ENCODE measurements at places on chromosomes 13 and 19. TPM values are rescaled to one million over a fixed set of nuclear protein-coding genes. Genes with fewer than 3 reads are reported as not detected.

GRCh38 chr19:6767081-6767356, 216 bp downstream of the SH2D3A start:
- peak; percentile 36 for DNase-seq
- peak overlapping the region; percentile 94 for H3K27ac ChIP-seq
- no peaks in the 10 kb centered on the region for H3K27me3 ChIP-seq
- H3K4me1 ChIP-seq = peaks cover 5% of the 10 kb centered on the region
- H3K36me3 ChIP-seq = no peaks in the 10 kb centered on the region

EBI3 gene
- 0.52 TPM for total RNA-seq

ZNF442 gene
- total RNA-seq = 1.0 TPM

DNA sequence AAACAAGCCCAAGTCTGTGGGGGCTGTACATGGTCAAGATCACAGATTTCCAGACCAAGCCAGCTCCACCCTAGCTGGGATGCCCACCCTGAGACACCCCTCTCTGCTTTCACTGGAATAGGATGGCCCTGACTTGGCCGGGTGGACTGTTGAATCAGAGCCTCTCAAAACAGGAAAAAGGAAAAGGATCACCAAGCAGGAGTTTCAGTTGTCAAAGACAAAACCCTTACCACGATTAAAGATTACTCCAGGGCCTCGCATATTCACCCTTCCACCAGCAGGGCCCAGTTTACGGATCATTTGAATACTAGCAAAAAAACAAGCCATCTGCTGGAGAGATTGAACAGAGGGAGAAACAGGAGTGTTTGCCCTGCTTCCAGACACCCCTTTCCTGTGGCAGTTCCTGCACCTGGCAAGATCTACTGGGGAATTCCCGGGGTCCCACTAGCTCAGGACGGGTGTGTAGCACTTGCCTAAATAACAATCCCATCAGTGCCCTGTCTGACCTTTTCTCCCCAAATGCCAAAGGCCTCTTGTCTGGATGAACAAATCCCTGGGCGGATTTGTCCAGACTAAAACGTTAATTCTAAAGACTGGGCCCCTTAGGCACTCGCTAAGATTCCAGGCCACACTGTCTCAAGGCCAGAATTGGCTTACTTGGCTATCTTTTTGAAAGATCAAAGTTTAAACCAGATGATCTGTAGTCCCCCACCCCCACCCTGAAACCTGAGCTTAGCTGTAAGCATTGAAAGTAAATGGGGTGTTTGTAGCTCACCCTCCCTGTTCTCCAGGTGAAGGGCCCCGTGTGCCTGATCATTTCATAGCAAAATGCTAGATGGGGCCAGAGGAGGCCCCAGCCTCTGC, 38.4 kb downstream of the ACTN4 start:
- DNase-seq = peak; percentile 80
- H3K36me3 ChIP-seq = no peaks in the 10 kb centered on the region
- no peaks in the 10 kb centered on the region for H3K27me3 ChIP-seq

RPL36 gene
- 575 TPM for total RNA-seq

PGLYRP1 gene
- not detected for total RNA-seq

- no peak for DNase-seq
- H3K27ac ChIP-seq = 0 out of 2 replicates have a peak overlapping the region, but pooled peaks have one; percentile 90
- peaks cover 59% of the 10 kb centered on the region for H3K36me3 ChIP-seq
- H3K4me1 ChIP-seq = peaks cover 15% of the 10 kb centered on the region
- H3K27me3 ChIP-seq = no peaks in the 10 kb centered on the region
Measured at GRCh38 chr19:41305927-41306793, 3.8 kb upstream of the CCDC97 start.

DNA sequence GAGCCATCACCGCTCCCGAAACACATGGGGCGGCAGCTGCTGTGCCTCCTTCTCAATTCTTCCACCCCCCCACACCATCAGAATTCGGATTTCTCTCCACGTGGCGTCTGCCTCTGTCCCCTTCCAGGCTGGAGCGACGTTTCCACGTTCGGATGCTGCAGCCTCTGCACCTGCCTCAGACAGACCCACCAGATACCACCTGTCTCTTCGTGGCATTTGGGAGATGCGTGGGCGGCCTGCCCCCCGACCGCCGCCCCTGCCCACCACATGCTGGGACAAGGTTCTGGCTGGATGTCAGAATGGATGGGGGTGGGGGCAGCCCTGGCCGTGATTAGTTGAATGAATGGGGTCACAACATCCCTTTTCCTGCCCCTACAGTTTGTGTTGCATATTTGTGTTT, 90.0 kb downstream of the SLC7A1 start:
- no peaks in the 10 kb centered on the region for H3K36me3 ChIP-seq
- DNase-seq = no peak
- H3K27me3 ChIP-seq = no peaks in the 10 kb centered on the region

GRCh38 chr19:2477732-2478191, 1.8 kb downstream of the GADD45B start:
- H3K4me3 ChIP-seq = peak overlapping the region; percentile 99
- no peak overlapping the region for H3K27ac ChIP-seq
- H3K4me1 ChIP-seq = peaks cover 10% of the 10 kb centered on the region
- no peak for DNase-seq
